Activated B cell treated with CpG ODN at 0.5 μM for 24 hours (primary cell): ENCODE measurements at places on chromosomes 4 and X. TPM values are rescaled to one million over a fixed set of nuclear protein-coding genes. Genes with fewer than 3 reads are reported as not detected.

- H3K4me1 ChIP-seq: no peaks in the 10 kb centered on the region
- no peak overlapping the region for H3K4me3 ChIP-seq
- H3K27me3 ChIP-seq: peaks cover 6% of the 10 kb centered on the region
- no peaks in the 10 kb centered on the region for H3K36me3 ChIP-seq
- no peak overlapping the region for H3K27ac ChIP-seq
- no peak for DNase-seq
These were observed 9.8 kb downstream of the TSPAN5 start for GRCh38 chr4:98648602-98649001.

DNA sequence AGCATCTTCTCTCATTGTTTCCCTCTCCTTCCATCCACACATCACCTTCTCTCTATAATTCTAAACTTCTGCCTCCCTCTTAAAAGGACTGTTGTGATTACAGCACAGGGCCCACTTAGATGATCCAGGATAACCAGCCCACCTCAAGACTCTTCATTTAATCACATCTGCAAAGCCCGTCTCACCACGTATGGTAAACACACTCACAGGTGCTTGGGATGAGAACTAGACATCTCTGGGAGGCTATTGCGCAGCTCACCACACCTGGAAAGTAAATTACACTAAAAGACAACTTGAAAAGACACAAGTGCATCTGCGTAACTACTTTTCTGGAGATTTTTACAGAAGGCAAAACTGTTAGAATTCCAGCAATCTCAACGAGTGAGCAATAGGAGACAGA, 15.4 kb upstream of the C1QTNF7 start:
- peak overlapping the region; percentile 63 for H3K27ac ChIP-seq
- H3K36me3 ChIP-seq: no peaks in the 10 kb centered on the region
- peaks cover 75% of the 10 kb centered on the region for H3K4me1 ChIP-seq
- peak overlapping the region; percentile 12 for H3K4me3 ChIP-seq
- DNase-seq: no peak

The SLC6A14 gene
- total RNA-seq: not detected in 2 replicates

GRCh38 chr4:33085709-33086108, 2365.5 kb downstream of the PCDH7 start:
- H3K4me3 ChIP-seq: no peak overlapping the region
- DNase-seq: no peak
- H3K4me1 ChIP-seq: no peaks in the 10 kb centered on the region
- no peaks in the 10 kb centered on the region for H3K27me3 ChIP-seq
- no peak overlapping the region for H3K27ac ChIP-seq

- no peak overlapping the region for H3K4me3 ChIP-seq
- H3K36me3 ChIP-seq: no peaks in the 10 kb centered on the region
- peaks cover 3% of the 10 kb centered on the region for H3K27me3 ChIP-seq
- H3K27ac ChIP-seq: no peak overlapping the region
These were observed 51.2 kb downstream of the TIGD2 start for GRCh38 chr4:89162496-89162895.

- no peak overlapping the region for H3K27ac ChIP-seq
- no peak for DNase-seq
- no peaks in the 10 kb centered on the region for H3K4me1 ChIP-seq
These were observed 109.5 kb downstream of the PRR32 start for GRCh38 chrX:126929071-126929470.

The HEPH gene
- total RNA-seq: not detected in 2 replicates

The MAMLD1 gene
- 1.2 and 1.4 TPM in 2 replicates for total RNA-seq

- no peaks in the 10 kb centered on the region for H3K36me3 ChIP-seq
- H3K27me3 ChIP-seq: peaks cover 3% of the 10 kb centered on the region
- DNase-seq: no peak
- H3K4me1 ChIP-seq: no peaks in the 10 kb centered on the region
- no peak overlapping the region for H3K4me3 ChIP-seq
- no peak overlapping the region for H3K27ac ChIP-seq
These were observed 337.3 kb upstream of the HS3ST1 start for GRCh38 chr4:11765849-11766453.

The INTU gene
- total RNA-seq: 0.02 TPM in 1 of 2 replicates, not detected in the other

- no peak overlapping the region for H3K4me3 ChIP-seq
- H3K27ac ChIP-seq: no peak overlapping the region
- no peaks in the 10 kb centered on the region for H3K4me1 ChIP-seq
- no peaks in the 10 kb centered on the region for H3K27me3 ChIP-seq
- no peak for DNase-seq
- H3K36me3 ChIP-seq: no peaks in the 10 kb centered on the region
These were observed 239.9 kb downstream of the NKX6-1 start for GRCh38 chr4:84258905-84259830.

The NWD2 gene
- not detected in 2 replicates for total RNA-seq

DNA sequence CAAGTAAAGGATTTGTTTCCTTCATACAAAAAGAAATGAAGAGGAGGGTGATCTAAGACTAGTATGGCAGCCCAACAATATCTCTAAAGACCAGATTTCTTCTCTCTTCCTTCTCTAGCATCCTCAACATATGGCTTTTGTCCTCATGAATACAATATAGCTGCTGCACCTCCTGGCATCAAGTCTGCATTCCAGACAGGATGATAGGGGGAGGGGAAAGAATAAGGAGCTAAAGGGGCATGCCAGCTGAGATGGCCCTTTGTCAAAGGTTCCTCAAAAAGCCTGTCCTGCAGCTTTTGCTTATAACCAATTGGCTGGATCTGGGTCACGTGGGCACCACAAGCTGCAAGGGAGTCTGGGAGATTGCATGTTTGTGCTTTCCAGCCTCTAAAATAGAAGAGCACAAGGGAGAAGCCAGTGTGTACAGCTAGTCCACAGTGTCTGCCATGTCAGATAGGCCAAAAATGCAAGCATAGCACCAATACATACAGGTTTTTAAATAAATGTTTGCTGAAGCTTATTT, 132.6 kb downstream of the BCOR start:
- H3K27ac ChIP-seq: no peak overlapping the region
- H3K4me3 ChIP-seq: no peak overlapping the region
- H3K36me3 ChIP-seq: no peaks in the 10 kb centered on the region
- no peak for DNase-seq
- no peaks in the 10 kb centered on the region for H3K4me1 ChIP-seq
- peaks cover 2% of the 10 kb centered on the region for H3K27me3 ChIP-seq

The TRIM75 gene
- total RNA-seq: not detected in 2 replicates

DNA sequence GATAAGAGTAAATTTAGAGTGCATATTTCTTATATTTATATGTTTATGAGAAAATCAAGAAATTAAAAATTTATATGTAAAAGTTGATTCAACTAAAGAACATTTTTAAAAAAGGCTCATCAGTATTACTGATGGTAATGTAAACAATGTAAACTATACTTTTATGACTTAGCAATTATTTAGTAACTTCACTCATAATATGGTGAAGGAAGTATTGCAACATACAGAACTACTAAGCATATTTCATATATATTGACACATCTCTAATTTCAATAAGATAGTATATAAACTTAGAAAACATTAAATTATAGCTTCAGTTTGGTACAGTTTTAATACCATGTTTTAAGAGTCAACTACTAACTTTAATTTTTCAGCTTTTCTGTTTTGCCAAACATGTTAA, 512.8 kb upstream of the PCDH7 start:
- no peak overlapping the region for H3K27ac ChIP-seq
- no peaks in the 10 kb centered on the region for H3K36me3 ChIP-seq
- no peaks in the 10 kb centered on the region for H3K27me3 ChIP-seq
- no peak overlapping the region for H3K4me3 ChIP-seq
- no peaks in the 10 kb centered on the region for H3K4me1 ChIP-seq
- DNase-seq: no peak

The FREM3 gene
- not detected in 2 replicates for total RNA-seq

The CCDC160 gene
- not detected in 2 replicates for total RNA-seq

The GAB3 gene
- total RNA-seq: 7.1 and 7.5 TPM in 2 replicates

GRCh38 chrX:11375614-11376119, 82.5 kb downstream of the AMELX start:
- H3K36me3 ChIP-seq: no peaks in the 10 kb centered on the region
- no peaks in the 10 kb centered on the region for H3K27me3 ChIP-seq
- no peak for DNase-seq
- H3K4me1 ChIP-seq: peaks cover 4% of the 10 kb centered on the region
- H3K4me3 ChIP-seq: no peak overlapping the region

The BEX1 gene
- 0.84 TPM in 1 of 2 replicates, not detected in the other for total RNA-seq

GRCh38 chrX:85113746-85114145, 110.1 kb downstream of the APOOL start:
- no peaks in the 10 kb centered on the region for H3K4me1 ChIP-seq
- no peaks in the 10 kb centered on the region for H3K36me3 ChIP-seq
- H3K27ac ChIP-seq: no peak overlapping the region
- no peak overlapping the region for H3K4me3 ChIP-seq

DNA sequence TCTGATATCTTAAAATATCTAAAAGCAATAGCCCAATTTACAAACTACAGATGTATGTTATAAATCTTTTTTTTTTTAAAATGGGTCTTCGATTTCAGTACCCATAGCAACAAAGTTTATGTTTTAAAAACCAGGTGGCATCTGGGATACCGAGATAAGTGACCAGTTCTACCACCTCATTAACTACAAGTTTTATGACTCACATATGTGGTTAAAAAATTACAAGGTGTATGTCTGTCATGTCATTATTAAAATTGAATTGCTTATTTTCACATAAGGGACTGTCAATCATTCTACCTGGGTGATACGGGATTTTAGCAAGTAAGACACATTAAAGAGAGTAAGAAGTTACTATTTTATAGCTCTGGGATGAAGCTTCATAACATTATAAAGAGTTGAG, 192.0 kb upstream of the ETNPPL start:
- no peaks in the 10 kb centered on the region for H3K4me1 ChIP-seq
- no peak overlapping the region for H3K4me3 ChIP-seq
- no peaks in the 10 kb centered on the region for H3K36me3 ChIP-seq
- DNase-seq: no peak

DNA sequence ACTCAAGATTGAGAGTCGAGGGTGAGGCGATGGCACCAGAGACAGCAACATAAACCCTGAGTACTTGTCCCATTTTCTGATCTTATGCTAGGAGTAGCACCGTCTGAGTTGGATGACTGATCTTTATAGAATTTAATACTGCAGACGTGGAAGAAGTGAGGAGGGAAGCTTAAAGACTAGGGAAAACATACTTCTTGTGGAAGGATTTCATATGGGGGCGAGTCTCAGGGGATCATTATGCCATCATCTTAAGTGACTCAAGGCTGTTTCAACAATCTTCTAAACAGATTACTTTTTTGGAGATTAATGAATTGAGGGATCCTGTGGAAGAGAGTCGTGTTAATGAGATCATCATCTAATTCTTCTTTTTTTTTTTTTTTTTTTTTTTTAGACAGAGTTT, 17.2 kb upstream of the FAT1 start:
- H3K36me3 ChIP-seq: no peaks in the 10 kb centered on the region
- no peak for DNase-seq
- H3K27ac ChIP-seq: no peak overlapping the region
- no peaks in the 10 kb centered on the region for H3K27me3 ChIP-seq
- H3K4me1 ChIP-seq: no peaks in the 10 kb centered on the region

DNA sequence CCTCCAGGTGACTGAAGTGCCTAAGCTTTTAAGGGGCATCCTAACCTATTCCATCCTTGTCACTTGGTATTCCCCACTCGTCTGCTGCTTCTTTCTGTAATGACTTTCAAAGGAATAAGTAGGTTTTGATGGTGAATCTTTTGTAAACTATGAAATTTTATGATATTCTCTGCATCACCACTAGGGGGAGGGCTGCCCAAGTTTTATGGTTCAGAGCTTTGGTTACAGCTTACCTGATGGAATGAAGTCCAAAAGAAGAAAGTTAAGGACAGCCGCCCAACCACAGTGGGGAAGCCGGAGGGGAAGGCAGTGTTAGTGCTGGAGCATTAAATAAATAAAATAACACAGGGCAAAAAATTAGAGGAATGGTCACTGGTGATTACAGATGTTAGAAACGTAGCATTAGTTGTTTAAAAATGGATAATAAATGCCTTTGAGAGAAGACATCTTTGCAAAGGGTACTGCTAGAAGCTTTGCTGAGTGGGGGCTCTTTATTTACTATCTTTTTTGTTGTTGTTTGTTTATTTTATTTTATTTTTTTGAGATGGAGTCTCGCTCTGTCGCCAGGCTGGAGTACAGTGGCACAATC, 204.9 kb downstream of the GBA3 start:
- no peaks in the 10 kb centered on the region for H3K4me1 ChIP-seq
- DNase-seq: no peak
- no peak overlapping the region for H3K27ac ChIP-seq
- no peaks in the 10 kb centered on the region for H3K27me3 ChIP-seq
- no peak overlapping the region for H3K4me3 ChIP-seq

DNA sequence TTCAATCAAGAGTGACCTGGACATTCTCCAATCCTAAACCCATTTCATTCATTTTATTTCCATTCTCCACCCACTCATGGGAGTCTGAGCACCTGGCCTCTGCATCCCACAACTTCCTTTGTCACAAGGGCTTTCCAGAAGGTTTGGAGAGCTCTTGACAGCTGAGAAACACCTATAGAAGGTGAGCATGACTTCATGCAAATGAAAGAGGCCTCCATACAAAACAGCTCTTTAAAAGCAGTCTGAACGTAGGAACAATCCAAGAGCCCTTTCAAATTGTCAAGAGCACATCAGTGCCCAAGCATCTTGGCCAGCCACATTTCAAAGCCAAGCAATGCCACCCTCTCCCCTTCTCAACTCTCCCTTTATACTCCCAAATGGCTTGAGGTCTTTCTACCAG, 74.9 kb upstream of the RAP2C start:
- H3K27me3 ChIP-seq: no peaks in the 10 kb centered on the region
- no peak for DNase-seq
- H3K27ac ChIP-seq: no peak overlapping the region
- H3K4me3 ChIP-seq: no peak overlapping the region

DNA sequence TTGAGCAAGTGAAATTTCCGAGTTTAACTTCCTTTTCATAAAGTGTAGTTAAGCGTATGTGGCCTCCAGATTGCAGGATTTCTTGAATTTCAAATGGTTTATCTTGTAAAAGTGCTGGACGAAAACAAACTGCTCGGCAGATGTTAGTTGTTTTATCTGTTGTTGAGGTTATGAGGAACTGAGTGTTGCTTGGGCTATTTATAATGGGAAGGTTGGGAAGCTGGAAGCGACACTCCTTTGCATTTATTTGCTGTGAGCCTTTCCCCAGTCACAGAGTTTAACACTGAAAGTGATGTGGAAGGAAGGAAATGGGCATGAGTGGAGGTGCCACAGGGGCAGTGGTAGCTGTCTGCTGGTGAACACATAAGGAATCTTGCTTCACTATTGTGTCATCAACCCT, 284.9 kb downstream of the PCDH7 start:
- H3K36me3 ChIP-seq: no peaks in the 10 kb centered on the region
- no peak overlapping the region for H3K4me3 ChIP-seq
- no peaks in the 10 kb centered on the region for H3K27me3 ChIP-seq
- no peak for DNase-seq
- no peaks in the 10 kb centered on the region for H3K4me1 ChIP-seq
- H3K27ac ChIP-seq: no peak overlapping the region
